Left kidney (tissue), 8 donors: ENCODE measurements at places on chromosomes 16 and 17.
A peak's percentile ranks its signal among the peaks of the same experiment; 100 is the strongest.

DNA sequence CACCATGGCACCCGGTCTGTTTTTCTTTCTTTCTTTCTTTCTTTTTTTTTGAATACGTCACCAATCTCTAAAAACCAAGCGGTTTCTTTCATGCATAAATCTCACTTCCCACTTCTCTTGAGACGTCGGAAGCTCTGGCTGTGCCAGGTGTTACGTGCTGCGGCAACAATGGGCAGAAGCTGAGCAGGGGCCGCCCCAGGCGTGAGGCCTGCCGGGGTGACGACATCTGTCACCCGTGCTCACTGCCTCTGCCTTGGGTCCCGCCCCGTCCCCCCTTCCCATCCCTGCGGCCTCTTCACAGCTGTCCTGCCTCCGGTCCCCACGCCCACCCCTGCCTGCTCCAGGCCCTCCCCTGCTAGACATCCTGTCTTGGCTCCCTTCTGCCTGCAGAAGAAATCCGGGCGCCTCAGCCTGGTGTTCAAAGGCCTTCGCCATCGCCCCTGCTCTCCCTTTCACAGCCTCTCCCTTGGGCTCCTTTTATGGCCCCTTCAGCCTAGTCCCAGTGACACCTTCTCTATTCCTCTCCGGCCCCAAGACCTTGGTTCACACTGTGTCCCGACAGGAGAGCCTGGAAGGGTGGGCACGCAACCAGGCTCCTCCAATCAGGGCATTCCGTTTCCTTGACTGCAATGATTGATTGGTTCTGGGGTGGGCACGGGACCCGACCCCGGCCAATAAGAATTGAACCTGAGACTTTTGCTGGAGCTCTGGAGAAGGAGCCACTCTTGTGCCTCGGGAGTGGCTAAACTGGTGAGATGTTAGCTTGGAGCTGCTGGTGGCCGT lies 4.8 kb downstream of the P2RX1 start:
- DNase-seq: no peak

DNA sequence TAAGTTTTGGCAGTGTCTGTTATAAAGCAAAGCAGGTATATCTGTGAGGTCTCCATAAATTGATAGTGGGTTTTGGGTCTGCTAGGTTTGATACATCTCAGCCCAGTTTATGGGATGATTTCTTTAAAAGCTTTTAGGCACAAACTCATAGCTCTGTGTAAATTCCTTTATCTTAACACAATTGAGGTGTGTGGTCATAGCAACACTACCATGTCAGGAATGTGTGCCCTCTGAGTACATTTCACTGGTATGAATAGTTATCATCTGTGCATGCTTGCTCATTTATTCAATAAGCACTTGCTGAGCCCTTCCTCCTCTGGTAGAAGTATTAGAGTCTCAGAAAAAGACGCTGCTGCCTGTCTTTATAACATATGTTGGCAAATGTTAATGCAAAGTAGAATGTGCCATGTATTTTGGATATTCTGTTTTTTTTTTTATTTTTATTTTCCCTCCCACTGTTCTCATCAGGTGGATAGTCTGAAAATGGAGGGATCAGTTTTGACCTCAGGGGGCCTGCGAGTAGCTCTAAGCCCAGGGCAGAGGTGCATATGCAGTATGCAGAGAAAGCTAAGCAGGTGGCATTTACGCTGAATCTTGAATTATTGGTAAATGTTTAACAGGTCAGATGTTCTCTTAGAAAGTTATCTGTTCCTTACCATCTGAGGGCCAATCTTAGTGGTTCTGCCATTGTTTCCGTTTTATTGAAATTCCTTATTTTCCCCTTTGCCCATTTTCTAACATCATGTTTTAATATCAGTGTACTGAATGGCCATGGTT lies 90.7 kb downstream of the WNT3 start:
- DNase-seq: no peak

GRCh38 chr16:66906916-66907836 lies 11.5 kb downstream of the CDH16 start:
- no peak for DNase-seq

DNA sequence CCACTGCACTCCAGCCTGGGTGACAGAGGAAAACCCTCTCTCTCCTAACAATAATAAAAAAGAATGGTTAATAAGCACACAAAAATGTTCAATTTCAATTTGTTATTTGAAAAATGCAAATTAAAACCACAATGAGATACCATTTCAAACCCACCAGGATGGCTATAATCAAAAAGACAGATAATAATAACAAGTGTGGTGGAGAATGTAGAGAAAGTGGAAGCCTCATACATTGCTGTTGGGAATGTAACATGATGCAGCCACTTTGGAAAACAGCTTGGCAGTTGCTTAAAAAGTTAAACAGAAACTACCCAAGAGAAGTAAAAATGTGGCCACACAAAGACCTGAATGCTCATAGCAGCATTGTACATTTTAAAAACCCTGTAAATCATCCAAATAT lies 51.8 kb upstream of the MAP3K14 start:
- DNase-seq: no peak

DNA sequence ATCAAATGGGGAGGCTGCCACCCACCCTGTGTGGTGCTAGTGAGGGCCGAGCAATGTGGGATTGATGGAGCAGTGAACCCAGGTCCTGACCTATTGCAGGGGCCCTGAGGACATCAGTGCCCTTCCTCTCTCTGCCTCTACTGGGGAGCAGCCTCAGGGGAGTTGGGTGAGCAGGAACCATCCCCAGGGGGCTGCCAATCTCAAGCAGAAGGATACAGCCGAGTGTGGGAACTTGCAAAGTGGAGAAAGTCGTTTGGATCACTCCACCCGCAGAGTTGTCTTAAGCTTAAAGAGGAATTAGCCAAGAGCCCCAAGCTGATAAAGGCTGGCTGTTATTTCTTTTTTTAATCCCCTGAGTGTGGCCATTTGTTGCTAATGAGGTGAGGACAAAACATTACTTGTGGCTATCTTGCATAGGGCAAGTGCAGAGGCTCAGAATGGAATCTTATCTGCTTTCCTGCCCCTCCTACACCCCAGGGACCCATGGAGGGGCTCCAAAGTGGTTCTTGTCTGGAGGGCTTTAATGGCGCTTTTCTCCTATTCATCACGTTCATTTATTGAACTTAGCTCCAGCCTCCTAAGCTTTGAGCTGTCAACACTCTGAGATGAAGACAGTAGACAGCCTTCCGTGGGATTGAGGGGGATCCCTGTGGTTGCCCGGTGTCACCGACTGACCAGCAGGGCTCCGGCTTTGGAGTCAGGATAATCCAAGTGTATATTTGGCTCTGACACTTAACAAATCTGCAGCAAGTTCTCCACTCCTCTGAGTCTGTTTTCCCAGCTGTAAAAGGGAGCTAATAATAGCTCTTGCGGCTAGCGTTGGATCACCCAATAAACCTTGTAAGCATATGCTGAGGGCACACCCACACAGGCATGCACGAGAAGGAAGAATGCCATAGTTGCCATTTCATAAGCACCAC lies 45.1 kb downstream of the MYH11 start:
- DNase-seq: no peak

DNA sequence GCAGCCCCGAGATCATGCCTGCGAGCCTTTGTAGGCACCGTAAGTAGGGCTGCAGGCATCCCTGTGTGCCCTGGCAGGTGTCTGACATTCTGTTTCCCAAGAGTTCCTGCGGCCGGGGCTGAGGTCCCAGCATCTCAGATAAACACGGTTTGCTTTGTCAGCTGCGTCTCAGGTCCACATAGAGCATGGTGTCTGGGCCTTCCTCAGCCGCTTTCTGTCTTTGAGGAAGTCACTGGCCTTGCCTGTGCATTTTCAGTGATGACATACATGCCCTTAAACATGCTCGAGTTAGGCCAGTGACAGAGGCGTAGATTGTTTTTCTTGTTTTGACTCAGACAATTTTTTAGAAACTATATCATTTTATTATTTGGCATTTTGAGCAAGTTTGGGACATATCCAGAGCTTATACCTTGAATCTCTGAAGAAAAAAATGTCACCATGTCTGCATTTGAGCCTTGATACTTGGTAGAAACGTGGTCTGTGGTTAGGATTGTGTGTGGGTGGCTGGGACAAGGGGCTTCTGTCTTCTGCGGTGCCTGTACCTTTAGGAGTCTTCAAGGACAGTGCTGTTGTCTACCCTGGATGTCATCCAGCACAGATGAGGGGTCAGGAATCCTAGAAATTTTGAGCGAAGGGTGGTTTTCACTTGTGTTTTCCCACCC lies 105.8 kb downstream of the SNX29 start:
- no peak for DNase-seq

GRCh38 chr17:50209472-50210239 lies 8.2 kb upstream of the COL1A1 start:
- peak; percentile 91 for DNase-seq
